NCI-H1436 (cell line): ENCODE measurements at places on chromosomes 11 and 22.

DNA sequence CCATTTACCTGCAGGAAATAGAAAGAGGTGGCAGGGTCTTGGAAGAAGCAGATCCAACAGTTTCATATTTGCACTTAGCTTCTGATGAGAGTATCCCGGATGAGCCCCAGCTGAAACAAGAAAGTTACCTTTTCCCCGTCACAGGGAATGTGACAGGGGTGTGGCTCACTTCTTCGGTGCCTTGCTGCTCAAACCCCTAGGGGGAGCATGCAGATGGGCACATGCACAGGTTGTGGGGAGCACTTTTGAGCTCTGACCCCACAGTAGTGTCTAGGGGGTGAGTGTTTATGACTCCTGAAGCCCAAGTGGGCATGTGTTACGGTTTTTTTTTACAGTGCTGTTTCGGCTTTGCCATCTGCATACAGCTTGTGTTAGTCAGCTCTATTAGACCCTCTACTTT is 1221.0 kb downstream of the JRKL start:
- DNase-seq = no peak

- no peak for DNase-seq
Observed at GRCh38 chr11:76604626-76605241, 65.8 kb downstream of the LRRC32 start.

GRCh38 chr11:116577956-116578355 is 194.8 kb downstream of the BUD13 start:
- no peak for DNase-seq

GRCh38 chr11:77191823-77192495 is 63.9 kb downstream of the MYO7A start:
- peak; percentile 85 for DNase-seq

GRCh38 chr11:76701294-76702040 is 30.9 kb upstream of the LRRC32 start:
- no peak for DNase-seq

- peak; percentile 9 for DNase-seq
Observed at GRCh38 chr11:36744375-36745168, 146.5 kb upstream of the RAG2 start.

DNA sequence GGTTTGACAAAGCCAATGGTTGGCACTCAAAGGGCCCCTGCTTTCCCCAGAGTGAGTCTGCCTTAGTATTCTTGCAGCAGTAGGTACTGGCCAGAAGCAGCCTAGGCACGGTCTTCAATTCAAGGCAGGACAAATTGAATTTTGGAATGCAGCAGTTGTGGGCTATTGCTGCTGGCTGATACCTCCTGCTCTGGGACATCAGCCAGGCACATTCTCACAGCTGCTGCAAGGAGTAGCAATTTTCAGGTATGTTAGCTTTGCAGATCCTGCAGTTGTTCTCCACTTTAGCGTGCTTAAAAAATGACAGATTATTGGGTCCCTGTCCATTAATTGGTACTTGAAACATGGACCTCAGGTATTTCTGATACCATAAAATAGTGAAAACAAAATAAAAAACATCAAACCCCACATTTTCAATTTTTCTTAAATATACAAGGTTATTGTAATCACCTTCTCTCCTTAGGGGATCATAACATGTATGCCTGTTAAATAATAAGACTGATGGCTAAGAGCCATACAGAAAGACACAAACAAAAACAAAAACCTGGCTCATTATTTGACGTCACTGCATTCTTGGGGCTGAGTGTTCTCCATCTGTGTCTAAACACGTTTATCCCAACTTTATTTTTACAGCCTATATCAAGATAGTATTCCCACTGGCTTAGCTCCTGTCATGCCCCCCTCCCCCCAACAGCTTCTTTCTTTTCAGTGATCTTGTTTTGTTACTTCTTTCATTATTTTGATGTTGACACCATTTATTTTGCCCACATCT is 85.1 kb upstream of the CARD18 start:
- no peak for DNase-seq

DNA sequence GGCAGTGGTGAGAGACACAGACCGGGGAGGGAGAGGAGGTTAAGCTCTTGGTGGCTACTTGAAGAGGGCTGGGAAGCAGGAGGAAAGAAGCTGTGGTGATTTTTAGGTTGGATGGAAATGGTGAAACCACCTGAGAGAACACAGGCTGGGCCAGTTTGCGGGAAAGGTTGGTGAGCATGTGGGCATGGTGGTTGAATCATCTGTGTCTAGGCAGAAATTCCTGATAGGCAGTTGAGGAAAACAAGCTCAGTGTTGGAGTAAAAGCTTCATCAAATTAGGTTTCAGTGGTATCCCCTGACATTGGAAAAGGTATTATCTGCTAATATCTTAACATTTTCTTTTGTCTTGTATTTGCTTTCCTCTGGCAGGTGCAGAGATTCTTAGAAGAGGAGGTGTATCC is 4.3 kb upstream of the SGSM3 start:
- DNase-seq = no peak

DNA sequence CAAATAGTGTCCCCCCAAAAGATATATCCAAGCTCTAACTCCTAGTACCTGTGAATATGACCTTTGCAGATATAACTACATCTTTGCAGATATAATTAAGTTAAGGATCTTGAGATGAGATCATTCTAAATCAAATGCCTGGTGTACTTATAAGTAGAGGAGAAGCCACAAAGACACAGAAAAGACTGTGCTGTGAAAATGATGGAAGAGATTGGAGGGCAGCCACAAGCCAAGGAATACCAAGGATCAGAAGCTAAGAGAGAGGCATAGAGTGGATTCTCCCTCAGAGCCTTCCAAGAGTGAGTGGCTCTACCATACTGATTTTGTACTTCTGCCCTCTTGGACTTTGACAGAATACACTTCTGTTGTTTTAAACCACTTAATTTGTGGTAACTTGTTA is 7.5 kb upstream of the CAVIN3 start:
- DNase-seq = no peak

- no peak for DNase-seq
Observed at GRCh38 chr11:108997826-108998225, 333.0 kb downstream of the DDX10 start.

GRCh38 chr22:33874206-33874605 is 46.1 kb downstream of the LARGE1 start:
- no peak for DNase-seq

- no peak for DNase-seq
Observed at GRCh38 chr11:8222820-8223512, 40.7 kb downstream of the LMO1 start.

DNA sequence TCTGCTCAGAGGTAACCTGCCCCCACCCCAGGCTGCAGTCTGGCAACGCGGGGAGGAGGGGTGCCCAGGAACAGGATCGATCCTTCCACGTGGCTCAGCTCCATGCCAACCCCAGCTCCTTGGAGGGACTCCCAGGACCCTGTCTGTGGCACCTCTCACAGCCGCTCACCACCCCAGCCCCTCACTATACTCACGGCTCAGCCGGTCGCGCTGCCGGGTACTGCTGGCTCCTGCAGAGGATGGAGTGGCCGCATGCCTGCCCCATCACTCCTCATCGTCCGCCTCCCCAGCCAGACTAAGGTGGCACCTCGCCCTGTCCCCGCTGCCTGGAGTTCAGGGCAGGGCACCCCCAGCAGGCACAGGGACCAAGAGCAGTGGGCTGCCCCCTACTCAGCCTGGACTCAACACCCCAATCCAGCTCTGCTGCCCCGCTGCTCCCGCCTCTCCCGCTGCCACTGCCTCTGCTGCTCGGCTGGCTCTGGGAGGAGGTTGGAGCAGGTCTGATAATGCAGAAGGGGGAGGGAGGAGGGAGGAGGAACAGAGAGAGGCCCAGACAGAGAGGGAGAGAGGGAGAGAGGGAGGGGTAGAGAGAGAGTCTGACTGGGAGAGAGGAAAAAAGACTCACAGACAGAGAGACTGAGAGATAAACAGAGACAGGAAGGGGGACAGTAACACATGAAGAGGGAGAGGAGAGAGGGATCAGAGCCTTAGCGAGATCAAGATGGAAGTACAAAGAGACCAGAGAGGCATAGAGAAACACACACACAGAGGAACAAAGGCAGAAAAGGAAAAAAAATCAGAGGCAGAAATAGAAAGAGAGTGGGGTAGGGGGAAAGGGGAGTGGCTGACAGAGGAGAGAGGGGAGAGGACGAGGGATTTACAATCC is at the start of gene PDE2A:
PDE2A (minus strand) TSS at position 480 of the 886 bp plus-strand sequence; CDS start at position 265, 215 bp downstream.
- DNase-seq = no peak

DNA sequence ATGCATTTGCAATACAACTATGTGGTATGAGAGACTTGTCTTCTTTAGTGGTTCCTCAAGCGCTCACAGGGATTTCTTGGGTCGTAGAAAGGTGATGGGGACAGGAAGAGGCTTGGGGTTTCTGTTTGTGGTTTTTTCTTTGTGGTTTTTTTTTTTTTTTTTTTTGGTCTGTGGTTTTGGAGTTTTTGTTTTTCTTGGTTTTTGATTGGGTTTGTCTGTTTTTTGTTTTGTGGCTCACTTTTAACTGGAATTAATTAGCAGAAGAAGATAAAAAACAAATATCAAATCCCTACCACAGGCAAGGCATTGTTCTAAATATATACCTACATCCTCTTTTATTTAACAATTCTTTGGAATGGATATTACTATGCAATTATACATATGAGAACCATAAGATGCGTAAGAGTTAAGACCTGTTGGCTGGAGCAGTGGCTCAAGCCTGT is 5.5 kb downstream of the TTC28 start:
- DNase-seq = no peak

- no peak for DNase-seq
Observed at GRCh38 chr11:119179983-119180382, 5.3 kb upstream of the NHERF4 start.

- DNase-seq = no peak
Observed at GRCh38 chr22:36201630-36202319, at the start of gene APOL4. APOL4 (minus strand) TSS chr22:36201809; CDS start chr22:36201734, 75 bp downstream.

DNA sequence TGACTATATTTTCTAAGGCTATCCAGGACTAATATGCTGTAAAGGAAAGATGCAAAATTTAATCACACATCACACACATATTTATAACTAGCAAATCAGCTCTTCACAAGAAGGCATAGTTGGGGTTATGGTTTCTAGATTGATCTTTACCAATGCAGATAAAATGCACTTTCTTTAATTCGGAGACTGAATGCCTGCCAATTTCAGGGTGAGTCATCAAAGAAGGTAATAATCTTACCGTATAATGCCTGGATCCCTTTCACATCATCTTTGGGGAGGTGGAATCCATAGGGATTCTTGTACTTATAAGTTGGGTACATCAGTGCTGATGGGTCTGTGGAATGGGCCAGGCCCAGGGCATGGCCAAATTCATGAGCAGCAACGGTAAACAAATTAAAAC is 16.4 kb downstream of the MMP20 start:
- DNase-seq = no peak

GRCh38 chr22:47622541-47622940 is 860.1 kb downstream of the TBC1D22A start:
- DNase-seq = no peak

DNA sequence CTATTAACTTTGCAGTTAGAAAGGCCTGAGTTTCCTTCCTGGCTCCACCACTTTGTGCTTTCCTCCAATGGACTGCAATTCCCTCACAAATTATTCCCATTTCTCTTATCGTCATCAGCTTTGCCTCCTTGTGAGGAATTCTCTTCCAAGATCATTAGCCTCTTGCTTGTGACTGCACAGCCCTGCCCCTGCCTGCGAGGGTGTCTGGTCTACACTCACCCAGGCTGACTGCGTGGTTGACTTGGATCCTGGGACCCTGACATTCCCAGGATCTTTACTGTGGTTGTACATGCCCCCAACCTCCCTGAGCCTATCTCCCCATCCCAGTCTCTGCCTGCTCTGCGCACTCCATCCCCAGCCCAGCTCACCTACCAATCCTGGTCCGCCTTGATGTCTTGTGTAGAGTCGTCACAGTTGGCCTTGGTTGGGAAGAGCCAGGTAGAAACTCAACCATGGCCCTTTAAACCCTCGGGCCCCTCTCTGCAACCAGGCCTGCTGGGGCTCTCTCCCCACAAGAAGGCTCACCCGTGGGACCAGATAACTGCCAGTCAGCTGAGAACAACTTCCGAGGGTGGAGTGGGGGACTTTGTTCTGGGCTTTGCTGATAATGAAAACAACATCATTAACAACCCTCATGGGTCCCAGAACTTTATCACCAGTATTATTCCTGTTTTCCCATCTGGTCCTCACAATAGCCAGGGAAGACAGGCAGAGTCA is at the start of gene OR2AT4:
OR2AT4 (minus strand) TSS at position 421 of the 717 bp plus-strand sequence.
- DNase-seq = no peak

DNA sequence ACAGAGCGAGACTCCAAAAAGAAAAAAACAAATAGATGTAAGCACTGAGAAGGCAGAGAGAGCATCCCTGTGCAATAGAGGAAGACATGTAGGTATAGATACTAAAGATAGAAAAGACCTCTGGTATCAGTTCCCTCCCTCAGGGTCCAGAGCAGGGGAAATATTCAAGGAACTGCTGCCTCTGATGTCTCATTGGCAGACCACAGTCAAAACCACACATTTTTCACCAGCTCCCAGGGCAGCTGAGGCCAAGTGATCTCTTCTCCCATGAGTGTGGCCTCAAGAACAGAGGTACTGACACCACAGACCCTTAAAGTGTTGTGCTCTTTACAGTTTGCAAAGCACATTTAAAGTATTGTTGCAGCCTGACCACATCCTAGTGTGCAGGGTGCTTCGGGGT is 288.5 kb downstream of the NTM start:
- DNase-seq = no peak

DNA sequence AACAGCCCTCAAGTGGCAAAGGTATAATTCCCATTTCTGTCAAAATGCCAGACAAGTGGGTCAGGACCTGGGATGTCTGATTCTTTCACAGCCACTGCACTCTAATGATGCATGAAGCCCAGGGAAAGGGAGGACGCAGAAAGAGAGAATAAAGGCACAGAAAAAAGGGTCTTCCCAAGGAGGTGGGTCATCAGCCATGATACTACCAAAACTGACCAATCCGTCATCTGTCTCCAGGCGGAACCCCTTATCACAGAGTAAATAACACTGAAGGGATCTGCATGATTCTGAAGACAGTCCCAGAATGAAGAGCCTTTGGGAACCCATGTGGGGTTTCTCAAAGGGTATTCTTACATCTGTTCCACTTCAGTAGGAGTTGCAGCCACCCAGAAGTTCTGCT is 73.8 kb upstream of the OPCML start:
- DNase-seq = no peak

DNA sequence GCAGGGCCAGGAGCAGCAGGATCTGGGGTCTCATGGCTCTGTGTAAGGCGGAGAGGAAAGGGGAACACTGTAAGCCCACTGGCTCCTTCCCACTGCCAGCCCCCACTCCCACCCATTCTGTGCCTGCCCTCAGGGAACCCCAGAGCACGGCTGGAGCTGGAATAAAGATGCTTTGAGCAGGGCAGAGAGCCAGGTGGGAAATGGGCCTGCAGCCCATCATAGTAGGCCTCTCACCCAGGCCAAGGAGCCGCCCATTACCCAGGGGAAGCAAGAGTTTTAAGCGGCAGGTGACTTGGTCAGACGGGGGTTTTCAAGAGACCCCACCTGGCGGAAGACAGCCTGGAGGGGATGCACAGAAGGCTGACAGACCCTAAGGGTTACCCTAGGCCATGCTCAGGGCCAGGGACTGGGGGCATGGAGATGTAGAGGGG is 4.6 kb downstream of the LRRC32 start:
- DNase-seq = no peak
